ENCODE measurements at places on chromosomes 5 and 9.

- DNase-seq, result no peak
These were observed 4.7 kb upstream of the FIBCD1 start for GRCh38 chr9:130943777-130944176.

DNA sequence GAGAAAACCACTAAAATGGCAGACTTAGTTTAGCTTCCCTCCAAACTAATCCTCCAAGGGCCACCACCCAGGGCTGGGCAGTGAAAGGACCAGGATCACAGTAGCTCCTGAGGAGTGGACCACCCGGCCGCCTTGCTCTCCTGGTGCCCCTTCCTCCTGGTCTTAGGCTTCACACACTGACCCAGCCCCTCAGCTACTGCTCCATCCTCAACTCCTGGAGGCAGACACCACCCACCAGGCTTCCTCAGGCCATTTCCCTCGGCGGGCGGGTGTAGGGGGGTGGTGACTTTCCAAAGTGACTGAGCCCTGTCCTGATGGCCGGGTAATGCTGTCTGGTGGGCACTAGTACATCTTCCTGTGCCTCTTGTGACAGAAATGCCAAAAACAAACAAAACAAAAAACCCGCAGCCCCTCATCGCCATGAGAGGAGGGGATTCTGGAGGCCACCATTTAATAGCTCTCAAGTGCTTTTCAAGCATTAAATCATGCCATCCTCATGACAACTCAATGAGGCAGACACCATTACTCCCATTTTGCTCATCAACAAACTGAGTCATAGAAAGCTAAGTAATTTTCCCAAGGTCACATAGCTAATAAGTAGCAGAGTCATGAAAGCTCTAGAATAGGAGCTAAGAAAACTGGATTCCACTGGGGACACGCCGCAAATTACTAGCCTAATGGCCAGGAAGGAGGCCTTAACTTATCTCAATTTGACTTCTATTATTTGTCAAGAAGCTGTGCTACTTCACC, 91.3 kb upstream of the LRRTM2 start:
- DNase-seq, result no peak

- DNase-seq, result no peak
These were observed 1.2 kb downstream of the CDC14B start for GRCh38 chr9:96618209-96619123.

- no peak for DNase-seq
These were observed 1146.7 kb downstream of the CDH9 start for GRCh38 chr5:25891691-25892090.

DNA sequence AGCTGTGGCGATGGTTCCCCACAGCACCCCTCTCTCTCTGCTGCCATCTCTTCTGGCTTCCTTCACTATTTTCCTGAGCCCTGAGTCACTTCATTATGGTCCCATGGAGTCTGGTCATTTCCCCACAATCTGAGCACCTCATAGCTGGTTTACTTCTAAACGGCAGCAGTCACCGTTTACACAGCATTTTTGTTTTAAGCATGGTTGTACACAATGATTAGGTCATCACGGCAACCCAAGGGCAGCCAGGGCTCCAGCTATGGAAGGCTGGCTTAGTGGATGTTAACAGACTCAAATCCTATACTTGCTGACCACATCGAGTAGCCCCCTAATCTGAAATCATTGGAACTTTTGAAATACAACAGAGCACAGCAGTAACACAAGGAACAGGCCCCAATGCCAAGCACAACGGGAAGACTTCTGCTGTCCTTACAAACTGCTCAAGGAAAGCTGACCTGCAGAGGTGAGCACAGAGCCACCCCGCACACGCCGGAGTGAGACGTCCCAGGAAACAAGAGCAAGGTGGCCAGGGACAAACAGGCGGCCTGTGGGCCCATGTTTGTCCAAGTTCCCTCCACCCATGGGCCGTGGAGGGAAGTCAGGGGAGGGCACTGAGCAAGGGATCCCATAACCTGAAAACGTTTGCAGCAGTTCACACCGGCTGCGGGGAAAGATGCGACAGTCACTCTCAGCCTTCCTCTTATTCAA, 22.9 kb downstream of the CAMSAP1 start:
- DNase-seq, result no peak

DNA sequence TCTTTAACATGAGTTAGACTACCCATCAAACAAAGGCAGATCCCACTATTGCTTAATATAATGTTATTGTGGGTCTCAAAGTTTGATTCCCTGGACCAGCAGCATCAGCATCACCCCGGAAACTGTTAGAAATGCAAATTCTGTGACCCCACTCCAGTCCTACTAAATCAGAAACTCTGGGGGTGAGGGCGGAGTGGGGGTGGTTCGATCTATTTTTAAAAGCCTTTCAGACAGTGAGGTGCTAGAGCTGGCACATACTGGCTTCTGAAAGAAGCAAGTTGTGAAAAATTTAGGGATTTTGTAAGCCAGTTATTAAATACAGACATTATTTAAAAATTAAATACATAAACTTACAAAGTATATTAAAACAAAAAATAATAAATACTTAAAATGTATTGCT, 513.2 kb downstream of the NFIB start:
- DNase-seq, result no peak

DNA sequence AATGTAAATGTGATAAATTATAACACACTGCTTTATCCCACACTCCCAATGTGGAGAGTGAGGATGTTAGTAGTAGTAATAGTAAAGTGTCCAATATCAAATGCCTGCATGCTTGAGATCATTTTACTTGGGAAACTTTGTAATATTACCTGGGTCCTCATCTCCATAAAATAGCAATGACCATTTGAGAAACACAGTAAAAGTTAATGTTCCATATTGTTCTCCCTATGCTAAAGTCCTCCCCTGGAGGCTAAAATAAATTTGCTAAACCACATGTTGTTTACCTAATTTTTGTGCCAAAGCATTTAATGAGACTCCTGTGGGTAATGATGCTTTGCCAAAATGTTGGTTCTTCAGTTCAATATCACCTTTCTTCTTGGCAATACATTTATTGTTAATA, 291.2 kb downstream of the CDH10 start:
- no peak for DNase-seq

GRCh38 chr9:38362852-38363588, 29.5 kb upstream of the ALDH1B1 start:
- peak; percentile 88 for DNase-seq

DNA sequence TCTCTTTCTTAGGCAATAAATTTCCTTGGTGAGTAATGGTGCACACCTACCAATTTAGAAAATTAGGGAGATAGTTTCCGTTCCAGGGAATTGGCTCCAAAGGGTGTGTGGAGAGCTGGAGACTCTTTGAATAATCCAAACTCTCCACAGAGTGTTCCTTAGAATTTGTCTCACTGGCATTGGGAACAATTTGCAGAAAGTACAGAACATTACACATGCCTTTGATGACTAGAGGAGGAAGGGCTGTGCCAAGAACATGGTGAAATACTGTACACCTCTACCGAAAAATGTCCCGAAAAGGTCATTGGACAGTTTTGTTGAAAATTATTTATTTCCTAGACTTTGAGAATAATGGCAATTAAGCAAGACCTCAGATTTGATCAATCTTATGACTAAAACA, 214.2 kb upstream of the MPDZ start:
- DNase-seq, result no peak

DNA sequence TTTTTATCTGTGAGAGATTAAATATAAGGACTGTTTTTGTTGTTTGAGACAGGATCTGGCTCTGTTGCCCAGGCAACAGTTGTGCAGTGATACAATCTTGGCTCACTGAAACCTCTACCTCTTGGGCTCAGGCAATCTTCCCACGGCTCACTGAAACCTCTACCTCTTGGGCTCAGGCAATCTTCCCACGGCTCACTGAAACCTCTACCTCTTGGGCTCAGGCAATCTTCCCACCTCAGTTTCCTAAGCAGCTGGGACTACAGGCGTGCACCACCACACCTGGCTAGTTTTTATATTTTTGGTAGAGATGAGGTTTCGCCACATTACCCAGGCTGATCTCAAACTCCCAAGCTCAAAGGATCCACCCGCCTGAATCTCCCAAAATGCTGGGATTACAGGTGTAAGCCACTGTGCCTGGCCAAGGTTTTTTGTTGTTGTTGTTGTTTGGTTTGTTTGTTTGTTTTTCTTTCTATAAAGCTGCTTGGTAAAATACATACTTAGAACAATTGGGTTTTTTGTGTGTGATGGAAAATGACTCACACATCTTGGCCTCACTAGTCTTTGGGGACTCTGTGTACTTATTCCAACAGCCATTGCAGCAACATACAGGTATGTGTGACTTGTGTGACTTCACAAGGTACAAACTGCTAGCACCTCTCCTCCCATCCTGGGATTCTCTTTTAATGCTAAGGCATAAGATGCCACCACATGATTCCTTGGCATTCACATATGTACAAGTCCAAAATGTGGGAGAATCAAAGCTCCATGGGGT, 36.5 kb upstream of the RASA1 start:
- no peak for DNase-seq
